ENCODE measurements at places on chromosomes 11 and 22. TPM values are rescaled to one million over a fixed set of nuclear protein-coding genes. Genes with fewer than 3 reads are reported as not detected.

DNA sequence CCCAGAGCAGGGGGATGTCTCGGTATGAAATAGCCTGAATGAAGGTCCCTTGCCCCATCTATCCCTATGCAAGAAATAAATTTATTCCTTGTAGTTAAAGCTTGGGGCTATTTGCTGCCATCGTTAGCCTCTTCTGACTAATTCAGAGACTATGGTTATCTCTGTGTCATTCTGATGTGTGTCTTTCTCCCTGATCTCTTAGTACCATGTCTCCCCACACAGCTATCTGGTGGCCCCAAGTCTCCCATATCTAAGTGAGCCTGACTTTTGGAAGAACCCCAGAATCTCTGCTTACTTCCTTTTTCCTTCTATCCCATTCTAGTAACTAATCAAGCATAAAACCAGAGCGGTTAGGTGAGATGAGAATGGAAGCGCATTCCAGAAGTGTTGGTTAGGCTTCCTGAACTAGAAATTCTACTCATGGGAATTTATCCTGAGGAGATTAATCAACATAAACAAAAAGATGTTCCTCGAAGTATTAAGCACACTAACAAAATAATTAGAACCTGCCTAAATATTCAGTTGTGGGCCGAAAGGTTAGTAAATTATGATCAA is 71.4 kb upstream of the BMAL1 start:
- peaks cover 31% of the 10 kb centered on the region for H3K4me1 ChIP-seq
- H3K4me3 ChIP-seq: no peak overlapping the region
- no peaks in the 10 kb centered on the region for H3K36me3 ChIP-seq
- no peak overlapping the region for H3K27ac ChIP-seq
- no peak for DNase-seq
- no peaks in the 10 kb centered on the region for H3K27me3 ChIP-seq

DNA sequence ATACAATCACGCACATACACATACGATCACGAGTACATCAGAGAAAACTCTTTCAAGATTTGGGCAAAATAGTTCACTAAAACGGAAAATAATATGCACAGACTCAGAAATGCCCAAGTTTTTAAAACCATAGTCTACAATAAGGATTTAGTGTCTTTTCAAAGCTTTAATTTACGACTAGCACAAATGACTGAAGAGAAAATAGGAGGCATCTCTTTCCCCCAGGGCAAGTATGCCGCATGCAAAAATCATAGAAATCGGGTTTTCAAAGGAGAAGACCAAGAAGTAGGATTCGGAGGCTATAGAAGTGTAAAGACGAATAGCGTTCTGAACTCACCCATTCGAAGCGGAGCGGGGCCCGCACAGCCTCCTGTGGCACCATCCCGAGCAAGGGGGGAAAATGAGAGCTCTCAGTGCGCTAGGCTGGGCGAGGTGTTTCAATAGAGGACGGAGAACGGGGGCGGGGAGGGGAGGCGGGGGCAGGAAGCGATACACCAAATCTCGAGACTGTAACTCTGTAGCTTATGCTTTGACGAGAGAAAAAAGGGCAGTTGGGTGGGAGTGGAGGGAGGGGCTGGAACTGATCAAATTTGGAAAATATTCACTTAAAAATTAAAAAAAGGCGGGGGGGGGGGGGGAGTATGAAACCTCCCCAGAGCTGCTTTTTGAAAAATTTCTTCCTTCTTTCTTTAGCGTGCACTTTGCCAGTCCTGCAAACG is 15.8 kb downstream of the BLID start:
- DNase-seq: no peak
- peaks cover 3% of the 10 kb centered on the region for H3K36me3 ChIP-seq
- H3K27me3 ChIP-seq: no peaks in the 10 kb centered on the region
- no peak overlapping the region for H3K27ac ChIP-seq
- H3K4me3 ChIP-seq: no peak overlapping the region
- H3K4me1 ChIP-seq: peaks cover 45% of the 10 kb centered on the region

GRCh38 chr22:27784120-27784475 is 17.5 kb downstream of the MN1 start:
- H3K27ac ChIP-seq: no peak overlapping the region
- no peaks in the 10 kb centered on the region for H3K4me1 ChIP-seq
- H3K27me3 ChIP-seq: no peaks in the 10 kb centered on the region
- H3K36me3 ChIP-seq: no peaks in the 10 kb centered on the region
- no peak overlapping the region for H3K4me3 ChIP-seq

DNA sequence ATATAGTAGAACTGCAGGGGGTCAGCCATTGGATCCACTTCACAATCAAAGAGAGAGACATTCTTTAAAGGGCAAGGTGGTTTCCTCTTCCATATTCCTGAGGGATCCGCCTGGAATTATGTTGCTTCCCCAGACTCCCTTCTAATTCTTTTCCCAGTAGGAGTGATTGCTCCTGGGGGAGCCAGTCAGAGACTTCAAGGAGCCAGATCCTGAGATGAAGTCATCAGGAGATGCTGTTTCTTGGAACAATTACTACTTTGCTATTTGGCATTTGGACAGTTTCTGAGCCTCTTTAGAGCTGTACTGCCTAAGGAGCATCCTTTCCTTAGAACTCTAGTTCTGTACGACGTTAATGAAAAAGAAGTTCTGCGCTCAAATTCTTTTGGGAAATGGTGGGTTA is 1.9 kb upstream of the OR9Q2 start:
- DNase-seq: no peak
- no peaks in the 10 kb centered on the region for H3K4me1 ChIP-seq
- H3K27ac ChIP-seq: no peak overlapping the region
- H3K27me3 ChIP-seq: peaks cover 7% of the 10 kb centered on the region
- H3K4me3 ChIP-seq: no peak overlapping the region
- H3K36me3 ChIP-seq: no peaks in the 10 kb centered on the region

DNA sequence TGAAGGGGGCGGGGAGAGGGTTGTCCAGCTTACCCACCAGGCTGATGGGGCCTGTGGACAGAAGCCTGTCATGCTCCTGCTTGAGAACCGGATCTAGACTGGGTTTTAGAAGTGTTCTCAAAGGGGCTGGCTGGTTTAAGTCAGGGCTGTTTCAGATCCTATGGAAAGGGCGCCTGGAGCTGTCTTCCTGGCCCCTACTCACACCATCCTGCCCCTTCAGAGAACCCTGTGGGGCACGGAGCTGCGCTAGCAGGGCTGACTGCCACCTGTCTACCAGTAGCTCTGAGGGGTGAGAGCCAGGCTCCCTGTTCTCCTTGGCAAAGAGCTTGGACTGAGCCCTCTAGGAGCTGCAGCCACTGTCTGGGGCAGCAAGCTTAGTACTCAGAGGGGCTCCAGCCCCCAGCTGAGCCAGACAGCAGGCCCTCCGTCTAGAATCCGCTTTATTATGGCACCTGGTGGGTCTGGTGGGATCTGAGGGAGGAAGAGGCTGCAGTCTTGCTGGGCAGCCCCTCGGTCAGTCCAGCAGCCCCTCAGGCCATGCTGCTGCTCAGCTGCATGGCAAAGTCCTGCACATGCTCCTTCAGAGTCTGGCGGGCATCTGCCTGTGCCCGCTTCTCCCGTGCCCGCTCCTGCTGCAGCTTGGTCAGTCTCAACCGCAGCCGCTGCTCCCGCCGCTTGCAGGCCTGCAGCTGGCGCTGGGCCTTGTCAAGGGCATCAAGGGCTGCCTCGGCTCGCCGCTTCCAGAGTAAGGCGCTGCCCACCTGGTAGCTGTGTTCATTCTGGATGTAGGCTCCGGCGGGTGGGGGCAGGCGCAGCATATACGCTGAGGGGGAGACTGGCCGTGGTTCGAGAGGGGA is 2.3 kb downstream of the THAP7 start:
- H3K4me1 ChIP-seq: peaks cover 28% of the 10 kb centered on the region
- H3K27ac ChIP-seq: peak overlapping the region; percentile 97
- H3K4me3 ChIP-seq: no peak overlapping the region
- H3K27me3 ChIP-seq: no peaks in the 10 kb centered on the region

- no peaks in the 10 kb centered on the region for H3K36me3 ChIP-seq
- peaks cover 10% of the 10 kb centered on the region for H3K4me1 ChIP-seq
- DNase-seq: no peak
- no peak overlapping the region for H3K4me3 ChIP-seq
- no peak overlapping the region for H3K27ac ChIP-seq
Measured at GRCh38 chr11:62401811-62402210, 17.0 kb upstream of the SCGB1A1 start.

DNA sequence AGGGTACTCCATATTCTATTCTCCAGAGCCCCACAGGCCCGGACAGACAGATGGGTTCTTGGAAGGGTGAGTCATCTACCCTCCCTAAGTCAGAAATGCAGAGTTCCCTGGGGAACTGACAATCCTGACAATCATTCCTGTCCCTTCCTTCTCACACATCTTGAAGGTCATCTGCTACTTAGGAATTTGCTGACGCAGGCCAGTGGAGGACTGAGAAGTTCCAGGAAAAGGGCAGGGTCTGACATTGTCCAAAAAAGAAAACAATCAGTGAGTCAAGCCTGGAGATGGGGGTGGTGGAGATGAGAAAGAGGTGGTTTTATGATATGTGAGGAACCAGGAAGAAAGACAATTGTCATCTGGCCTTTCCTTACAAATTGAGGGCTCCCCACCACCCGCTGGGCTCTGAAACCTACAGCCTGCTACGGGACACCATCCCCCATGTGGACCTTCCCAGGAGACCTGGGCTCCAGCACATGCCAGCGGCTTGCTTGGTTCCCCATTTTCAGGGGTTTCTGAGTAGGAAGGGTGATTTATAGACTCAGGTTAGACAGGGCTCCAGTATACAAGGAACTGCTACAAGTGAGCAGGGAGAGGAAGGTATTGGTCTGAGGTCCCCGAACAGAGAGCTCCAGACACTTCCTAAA is 12.9 kb downstream of the CD59 start:
- H3K36me3 ChIP-seq: peaks cover 5% of the 10 kb centered on the region
- no peak overlapping the region for H3K4me3 ChIP-seq
- no peaks in the 10 kb centered on the region for H3K27me3 ChIP-seq

DNA sequence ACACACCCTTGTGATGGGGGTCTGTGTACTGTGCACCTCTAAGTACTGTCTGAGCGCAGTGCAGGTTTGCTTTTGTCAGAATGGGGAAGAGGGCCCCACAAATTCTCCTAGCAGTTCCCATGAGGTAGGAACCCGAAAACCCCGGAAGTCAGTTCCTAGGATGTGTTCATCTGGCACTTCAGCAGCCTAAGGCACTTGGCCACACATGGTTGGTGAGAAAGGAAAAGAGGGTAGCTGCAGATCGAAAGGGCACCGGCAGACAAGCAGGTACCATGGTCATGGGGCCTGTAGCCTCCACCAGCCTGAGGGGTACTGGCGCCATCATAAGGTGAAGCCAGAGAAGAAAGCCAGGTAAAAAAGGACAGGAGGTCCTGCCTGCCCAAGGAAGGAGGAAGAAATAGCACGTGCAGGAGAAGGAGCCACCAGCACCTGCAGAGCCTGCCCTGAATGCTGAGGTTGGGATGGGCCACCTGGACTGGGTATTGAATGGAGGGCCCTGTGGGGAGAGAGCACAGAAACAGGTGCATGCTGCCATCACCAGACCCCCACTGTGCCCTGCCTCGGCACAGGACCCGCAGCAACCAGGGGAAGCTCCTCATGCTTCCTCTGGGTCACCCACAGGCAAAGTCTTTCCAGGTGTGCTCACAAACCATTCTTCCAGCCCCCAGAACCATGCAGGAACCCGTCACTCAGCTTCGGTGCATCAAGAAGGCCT is 8.1 kb upstream of the CASTOR1 start:
- H3K36me3 ChIP-seq: peaks cover 4% of the 10 kb centered on the region
- H3K4me3 ChIP-seq: no peak overlapping the region
- peaks cover 25% of the 10 kb centered on the region for H3K4me1 ChIP-seq
- no peak overlapping the region for H3K27ac ChIP-seq

- no peaks in the 10 kb centered on the region for H3K27me3 ChIP-seq
- no peak within 1 kb of the TSS for H3K27ac ChIP-seq
Measured at GRCh38 chr11:89177691-89178231, at the start of gene TYR. TSS of gene TYR (plus strand) at chr11:89177875. CDS start at chr11:89177954, 79 bp downstream.

- no peaks in the 10 kb centered on the region for H3K36me3 ChIP-seq
- DNase-seq: no peak
- no peak overlapping the region for H3K27ac ChIP-seq
- H3K4me1 ChIP-seq: no peaks in the 10 kb centered on the region
- H3K27me3 ChIP-seq: no peaks in the 10 kb centered on the region
- H3K4me3 ChIP-seq: no peak overlapping the region
Measured at GRCh38 chr22:30861131-30861530, 107.4 kb downstream of the MORC2 start.

DNA sequence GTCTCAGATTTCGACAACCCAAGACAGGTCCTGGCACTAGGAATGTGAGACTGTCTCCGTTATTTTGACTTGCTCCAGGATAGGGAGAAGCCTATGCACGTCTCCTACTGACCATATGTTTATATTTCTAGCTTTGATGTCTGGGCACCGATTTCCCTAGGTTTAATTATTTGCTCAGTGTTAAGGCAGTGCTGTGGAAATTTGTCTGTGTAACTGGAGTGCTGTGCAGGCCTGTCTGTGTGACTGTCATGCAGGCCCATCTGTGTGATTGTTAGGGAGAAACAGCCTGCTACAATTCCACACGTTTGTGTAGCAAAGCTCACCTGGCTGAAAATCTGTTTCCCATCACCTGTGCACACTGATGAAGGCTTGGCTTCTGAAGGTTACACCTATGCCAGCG is 29.6 kb upstream of the HSPA8 start:
- no peak overlapping the region for H3K4me3 ChIP-seq
- H3K27me3 ChIP-seq: no peaks in the 10 kb centered on the region
- no peak overlapping the region for H3K27ac ChIP-seq
- H3K36me3 ChIP-seq: no peaks in the 10 kb centered on the region

GRCh38 chr11:26613759-26614158 is 41.7 kb upstream of the MUC15 start:
- no peak overlapping the region for H3K4me3 ChIP-seq
- H3K4me1 ChIP-seq: no peaks in the 10 kb centered on the region
- H3K36me3 ChIP-seq: no peaks in the 10 kb centered on the region
- H3K27ac ChIP-seq: no peak overlapping the region
- no peak for DNase-seq
- H3K27me3 ChIP-seq: no peaks in the 10 kb centered on the region

DNA sequence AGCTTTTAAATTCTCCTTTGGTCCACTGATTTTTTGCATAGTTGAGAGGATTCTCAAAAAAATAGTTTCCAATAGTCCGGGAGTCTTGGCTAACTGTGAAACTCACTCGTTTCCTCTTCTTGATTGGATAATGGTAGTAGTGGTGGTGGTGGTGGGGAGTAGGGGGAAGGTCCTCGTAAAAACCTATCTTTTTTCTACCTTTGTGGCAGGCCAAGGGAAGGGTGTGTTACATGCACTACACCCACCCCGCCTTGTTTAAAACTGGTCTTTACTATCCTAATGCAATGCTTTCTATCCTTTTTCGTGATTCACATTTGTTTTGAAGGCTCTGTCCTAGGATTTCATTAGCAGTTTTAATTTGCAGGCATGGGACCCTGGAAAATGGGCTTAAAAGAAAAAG is 4.8 kb downstream of the TEAD1 start:
- H3K27me3 ChIP-seq: no peaks in the 10 kb centered on the region
- no peak overlapping the region for H3K27ac ChIP-seq
- H3K4me3 ChIP-seq: no peak overlapping the region
- peaks cover 50% of the 10 kb centered on the region for H3K4me1 ChIP-seq
- no peak for DNase-seq

Gene MRGPRE
- not detected for total RNA-seq

Gene CRYBB3
- 0.64 TPM for total RNA-seq

Gene NCF4
- 0.37 TPM for total RNA-seq

Gene UFD1
- total RNA-seq: 97.5 TPM

Gene KRTAP5-1
- not detected for total RNA-seq

Gene PNPLA3
- 7.3 TPM for total RNA-seq

Data from HCT116 (cell line).